Stimulated activated CD4-positive, alpha-beta T cell treated with anti-CD3 and anti-CD28 coated beads, Interleukin-4, amount 100 ng/mL, for 4 hours (primary cell): ENCODE measurements at places on chromosomes 3 and 15.

DNA sequence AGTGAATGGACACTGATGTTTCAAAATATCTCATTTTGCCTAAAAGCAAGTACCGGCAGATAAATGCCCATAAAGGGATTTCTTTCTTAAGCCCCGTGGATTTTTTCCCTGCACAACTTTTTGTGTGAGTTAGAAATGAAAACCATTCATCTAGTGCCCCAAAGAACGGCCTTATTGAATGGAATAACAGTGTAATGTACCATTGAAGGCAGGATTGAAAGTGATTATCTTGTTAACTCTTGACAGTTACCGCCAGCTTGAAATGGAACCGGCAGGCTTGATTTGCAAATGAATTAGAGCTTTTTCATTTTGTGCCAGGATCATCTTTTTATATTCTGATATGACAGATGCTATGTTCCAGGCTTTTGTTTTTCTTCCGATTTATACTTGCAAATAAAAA lies 162.2 kb downstream of the RSRC1 start:
- no peak for DNase-seq

GRCh38 chr3:10445561-10446175 lies 59.7 kb downstream of the ATP2B2 start:
- no peak for DNase-seq

GRCh38 chr3:9153904-9154619 lies 95.4 kb downstream of the SRGAP3 start:
- no peak for DNase-seq

DNA sequence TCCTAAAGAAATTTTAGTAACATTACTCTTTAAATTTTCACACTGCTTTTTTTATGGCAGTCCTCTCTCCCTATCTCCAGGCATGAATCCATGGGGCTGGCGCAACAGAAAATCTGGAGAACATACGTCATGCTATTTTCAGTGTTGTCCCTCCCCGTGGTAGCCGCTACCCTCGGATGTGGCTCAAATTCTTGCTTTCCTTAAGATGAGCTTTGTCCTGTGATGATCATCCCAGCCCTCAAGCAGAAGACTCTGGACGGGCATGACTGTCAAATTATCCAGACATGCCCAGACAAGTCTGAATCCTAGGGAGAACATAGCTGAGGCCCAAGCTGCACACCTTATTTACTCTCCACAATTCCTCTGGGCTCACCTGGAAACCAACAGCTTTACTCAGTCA lies 49.1 kb downstream of the FMN1 start:
- DNase-seq = no peak

DNA sequence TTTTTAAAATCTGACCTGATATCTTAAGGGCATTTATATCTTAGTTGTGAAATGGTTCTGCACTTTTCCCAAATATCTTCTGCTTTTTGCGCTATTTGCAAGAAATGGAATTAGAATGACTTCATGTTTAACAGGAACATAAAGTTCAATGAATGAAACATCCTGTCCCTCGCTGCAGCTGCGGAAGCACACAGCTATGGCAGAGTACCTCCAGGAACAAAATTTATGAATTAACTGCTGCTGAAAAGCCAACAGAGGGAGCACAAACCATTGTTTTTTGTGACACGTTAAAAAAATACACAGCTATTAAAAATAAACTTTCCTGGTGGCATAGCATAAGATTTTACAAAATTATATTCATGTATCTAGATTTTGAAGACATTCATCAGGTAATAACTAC lies 404.4 kb upstream of the MDFIC2 start:
- DNase-seq = no peak

DNA sequence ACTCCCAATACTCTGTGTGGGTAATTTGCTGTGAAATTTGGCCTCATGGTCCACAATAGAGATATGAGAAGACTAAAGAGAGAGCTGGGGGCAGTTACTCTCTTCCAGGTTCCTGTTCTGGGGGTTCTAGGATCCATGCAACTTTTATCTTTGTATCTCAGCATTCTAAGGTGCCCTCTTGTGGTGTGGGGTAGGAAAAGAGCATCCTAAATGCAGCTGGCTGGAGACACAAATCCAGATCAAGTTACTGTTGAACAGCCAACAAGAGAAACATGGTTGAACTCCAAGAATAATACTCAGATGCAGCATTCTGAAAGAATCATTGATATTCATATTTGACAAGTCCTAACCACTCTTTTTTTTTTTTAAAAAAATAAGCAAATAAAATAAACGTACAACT lies 238.2 kb downstream of the GREM1 start:
- no peak for DNase-seq

DNA sequence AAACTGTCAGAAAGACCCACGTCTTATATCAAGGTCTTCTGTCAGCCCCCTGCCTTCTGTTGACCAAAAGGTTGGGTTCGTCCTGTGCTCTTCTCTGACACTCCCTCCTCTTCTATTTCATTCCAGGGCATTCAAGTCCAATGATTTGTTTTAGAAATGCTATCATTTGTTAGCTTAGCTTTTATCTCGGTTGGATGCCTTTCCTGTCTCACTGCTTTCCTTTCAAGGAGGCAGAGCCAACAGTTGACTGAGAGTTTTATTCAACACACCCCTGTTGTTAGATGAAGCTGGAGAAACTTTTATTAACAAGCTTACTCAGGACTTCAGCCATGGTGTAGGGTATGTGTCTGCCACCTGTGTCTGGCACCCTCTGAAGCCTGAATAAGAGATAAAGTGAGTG lies 112.0 kb upstream of the SLC7A14 start:
- no peak for DNase-seq

GRCh38 chr3:39275052-39275451 lies 4.8 kb downstream of the CX3CR1 start:
- no peak for DNase-seq
